ENCODE measurements at places on chromosomes 2 and 18. TPM values are rescaled to one million over a fixed set of nuclear protein-coding genes. Genes with fewer than 3 reads are reported as not detected.

ZNF24 gene
- polyA plus RNA-seq = 18.4 TPM

MARCHF4 gene
- polyA plus RNA-seq = 3.8 TPM

SLC23A3 gene
- polyA plus RNA-seq = 0.53 TPM

DPP10 gene
- polyA plus RNA-seq = not detected

GPR75 gene
- polyA plus RNA-seq = 1.8 TPM

RSAD2 gene
- not detected for polyA plus RNA-seq

ONECUT2 gene
- 0.01 TPM for polyA plus RNA-seq

VWA3B gene
- polyA plus RNA-seq = not detected

CRYGD gene
- not detected for polyA plus RNA-seq

NAT8 gene
- polyA plus RNA-seq = not detected

IL1F10 gene
- not detected for polyA plus RNA-seq

GALNT5 gene
- 55.0 TPM for polyA plus RNA-seq

DCC gene
- 0.67 TPM for polyA plus RNA-seq

GPR55 gene
- not detected for polyA plus RNA-seq

ANKRD62 gene
- not detected for polyA plus RNA-seq

PSMA8 gene
- not detected for polyA plus RNA-seq

CYP20A1 gene
- 15.0 TPM for polyA plus RNA-seq

OTOS gene
- polyA plus RNA-seq = not detected

CCDC68 gene
- 7.3 TPM for polyA plus RNA-seq

ANKRD36B gene
- 5.4 TPM for polyA plus RNA-seq

PDE1A gene
- polyA plus RNA-seq = 4.3 TPM

AFF3 gene
- polyA plus RNA-seq = 17.9 TPM

FOXI3 gene
- polyA plus RNA-seq = not detected

NOSTRIN gene
- polyA plus RNA-seq = not detected

SERPINB7 gene
- polyA plus RNA-seq = 23.1 TPM

CMPK2 gene
- polyA plus RNA-seq = not detected

TUBA3E gene
- polyA plus RNA-seq = not detected

SP100 gene
- 60.1 TPM for polyA plus RNA-seq

STAT1 gene
- polyA plus RNA-seq = 109 TPM

ETAA1 gene
- polyA plus RNA-seq = 10.4 TPM

RGPD4 gene
- not detected for polyA plus RNA-seq

MYL1 gene
- polyA plus RNA-seq = not detected

GCG gene
- polyA plus RNA-seq = 0.27 TPM

ZSWIM2 gene
- 0.10 TPM for polyA plus RNA-seq

PSD4 gene
- 0.37 TPM for polyA plus RNA-seq

LYG2 gene
- polyA plus RNA-seq = not detected

CLK1 gene
- polyA plus RNA-seq = 66.0 TPM

OSBPL6 gene
- polyA plus RNA-seq = 4.5 TPM

TEKT4 gene
- not detected for polyA plus RNA-seq

DES gene
- polyA plus RNA-seq = 19.8 TPM

SLC66A3 gene
- polyA plus RNA-seq = 42.6 TPM

HOXD12 gene
- polyA plus RNA-seq = not detected

CPLX4 gene
- polyA plus RNA-seq = not detected

ELMOD3 gene
- 17.8 TPM for polyA plus RNA-seq

ZNF532 gene
- 68.7 TPM for polyA plus RNA-seq

FAHD2B gene
- polyA plus RNA-seq = 3.4 TPM

PAX3 gene
- not detected for polyA plus RNA-seq

MAP4K3 gene
- 31.2 TPM for polyA plus RNA-seq

ARPC2 gene
- 666 TPM for polyA plus RNA-seq

CRYGC gene
- not detected for polyA plus RNA-seq

NCKAP5 gene
- 16.6 TPM for polyA plus RNA-seq

EGR4 gene
- not detected for polyA plus RNA-seq

Measured in AG04450 (cell line).